ENCODE measurements at places on chromosomes 4 and X. TPM values are rescaled to one million over a fixed set of nuclear protein-coding genes. Genes with fewer than 3 reads are reported as not detected.

DCAF8L2 gene
- total RNA-seq = not detected

FGFBP2 gene
- total RNA-seq = not detected

CLNK gene
- not detected for total RNA-seq

LIMCH1 gene
- 0.29 TPM for total RNA-seq

NALF2 gene
- not detected for total RNA-seq

NAP1L2 gene
- total RNA-seq = not detected

GRCh38 chr4:7206385-7206784 lies 14.0 kb downstream of the SORCS2 start:
- no peak for DNase-seq
- peak overlapping the region; percentile 87 for H3K27ac ChIP-seq
- H3K4me1 ChIP-seq = peaks cover 42% of the 10 kb centered on the region
- no peaks in the 10 kb centered on the region for H3K36me3 ChIP-seq
- H3K4me3 ChIP-seq = no peak overlapping the region

GRCh38 chrX:112759512-112759911 lies 79.8 kb upstream of the LHFPL1 start:
- DNase-seq = no peak
- peaks cover 3% of the 10 kb centered on the region for H3K27me3 ChIP-seq
- H3K4me3 ChIP-seq = no peak overlapping the region
- H3K27ac ChIP-seq = no peak overlapping the region

- H3K27me3 ChIP-seq = no peaks in the 10 kb centered on the region
- no peaks in the 10 kb centered on the region for H3K36me3 ChIP-seq
- no peak overlapping the region for H3K27ac ChIP-seq
- no peak for DNase-seq
Observed at GRCh38 chrX:132180929-132181328, 38.3 kb downstream of the RAP2C start.

- H3K27me3 ChIP-seq = no peaks in the 10 kb centered on the region
- H3K4me3 ChIP-seq = no peak overlapping the region
- H3K27ac ChIP-seq = no peak overlapping the region
- no peak for DNase-seq
- H3K36me3 ChIP-seq = no peaks in the 10 kb centered on the region
Observed at GRCh38 chr4:108355902-108356535, 187.3 kb upstream of the LEF1 start.

- no peaks in the 10 kb centered on the region for H3K27me3 ChIP-seq
- no peaks in the 10 kb centered on the region for H3K4me1 ChIP-seq
- H3K27ac ChIP-seq = no peak overlapping the region
- no peaks in the 10 kb centered on the region for H3K36me3 ChIP-seq
- H3K4me3 ChIP-seq = no peak overlapping the region
- DNase-seq = no peak
Observed at GRCh38 chr4:99670409-99671073, 12.9 kb upstream of the C4orf54 start.

DNA sequence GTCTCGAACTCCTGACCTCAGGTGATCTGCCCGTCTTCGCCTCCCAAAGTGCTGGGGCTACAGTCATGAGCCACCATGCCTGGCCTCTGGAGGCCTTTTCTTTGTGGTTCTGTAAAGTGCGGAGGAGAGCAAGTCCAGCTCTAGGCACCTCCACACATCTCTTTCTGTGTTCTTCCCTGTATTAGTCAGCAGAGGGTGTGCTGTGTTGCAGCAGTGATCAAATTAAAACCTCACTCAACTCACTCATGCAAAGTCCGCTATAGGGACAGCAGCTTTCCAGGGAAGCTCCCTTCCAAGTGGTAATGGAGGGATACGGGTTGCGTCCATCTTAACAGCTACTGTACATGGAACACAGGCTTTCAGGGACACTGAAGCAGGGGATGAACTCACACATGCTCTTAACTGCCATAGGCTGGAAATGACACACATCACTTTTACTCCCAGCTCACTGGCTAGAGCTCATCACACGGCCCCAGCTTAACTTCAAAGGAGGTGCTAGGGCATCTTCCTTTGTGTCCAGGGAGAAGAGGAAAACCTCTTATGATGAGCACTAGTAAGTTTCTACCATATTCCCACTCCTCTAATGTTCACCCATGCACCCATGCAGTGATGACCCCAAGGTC lies 36.0 kb upstream of the CCNG2 start:
- H3K27me3 ChIP-seq = peaks cover 51% of the 10 kb centered on the region
- no peak overlapping the region for H3K4me3 ChIP-seq
- DNase-seq = peak; percentile 51
- H3K4me1 ChIP-seq = no peaks in the 10 kb centered on the region

DNA sequence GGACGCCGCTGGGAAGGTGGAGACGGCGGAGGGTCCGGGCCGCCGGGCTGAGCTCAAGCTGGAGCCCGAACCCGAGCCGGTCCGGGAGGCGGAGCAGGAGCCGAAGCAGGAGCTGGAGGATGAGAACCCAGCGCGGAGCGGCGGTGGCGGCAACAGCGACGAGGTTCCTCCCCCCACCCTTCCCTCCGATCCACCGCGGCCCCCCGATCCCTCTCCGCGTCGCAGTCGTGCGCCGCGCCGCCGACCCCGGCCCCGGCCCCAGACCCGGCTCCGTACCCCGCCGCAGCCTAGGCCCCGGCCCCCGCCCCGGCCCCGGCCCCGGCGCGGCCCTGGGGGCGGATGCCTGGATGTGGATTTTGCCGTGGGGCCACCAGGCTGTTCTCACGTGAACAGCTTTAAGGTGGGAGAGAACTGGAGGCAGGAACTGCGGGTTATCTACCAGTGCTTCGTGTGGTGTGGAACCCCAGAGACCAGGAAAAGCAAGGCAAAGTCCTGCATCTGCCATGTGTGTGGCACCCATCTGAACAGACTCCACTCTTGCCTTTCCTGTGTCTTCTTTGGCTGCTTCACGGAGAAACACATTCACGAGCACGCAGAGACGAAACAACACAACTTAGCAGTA lies 483 bp downstream of the USP27X start:
- peaks cover 2% of the 10 kb centered on the region for H3K36me3 ChIP-seq
- H3K4me1 ChIP-seq = peaks cover 8% of the 10 kb centered on the region
- no peak overlapping the region for H3K27ac ChIP-seq
- DNase-seq = no peak
- no peaks in the 10 kb centered on the region for H3K27me3 ChIP-seq

- no peak overlapping the region for H3K27ac ChIP-seq
- DNase-seq = no peak
- no peaks in the 10 kb centered on the region for H3K4me1 ChIP-seq
- H3K4me3 ChIP-seq = no peak overlapping the region
- no peaks in the 10 kb centered on the region for H3K36me3 ChIP-seq
Observed at GRCh38 chrX:47384502-47384901, 14.1 kb downstream of the ZNF157 start.

DNA sequence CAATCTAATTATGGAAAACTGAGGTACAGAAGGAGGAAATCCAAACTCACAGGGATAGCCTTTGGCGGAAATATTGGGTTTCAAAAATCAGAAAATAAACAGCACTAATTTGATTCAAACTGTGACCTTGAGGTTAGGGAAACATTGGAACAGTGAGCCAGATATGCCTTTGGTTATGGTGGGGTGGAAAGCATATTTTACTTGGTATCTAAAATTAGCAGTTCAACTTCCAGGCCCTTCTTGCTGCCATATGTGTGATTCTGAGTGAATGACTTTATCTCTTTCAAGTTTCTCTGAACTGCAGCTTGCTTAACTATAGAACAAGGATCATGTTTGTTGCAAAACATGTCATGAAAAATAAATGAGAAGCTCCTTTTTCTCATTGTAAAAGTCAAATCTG lies 240.9 kb upstream of the VEGFC start:
- no peaks in the 10 kb centered on the region for H3K4me1 ChIP-seq
- H3K4me3 ChIP-seq = no peak overlapping the region
- H3K36me3 ChIP-seq = no peaks in the 10 kb centered on the region
- no peak for DNase-seq
- H3K27ac ChIP-seq = no peak overlapping the region
- H3K27me3 ChIP-seq = no peaks in the 10 kb centered on the region

DNA sequence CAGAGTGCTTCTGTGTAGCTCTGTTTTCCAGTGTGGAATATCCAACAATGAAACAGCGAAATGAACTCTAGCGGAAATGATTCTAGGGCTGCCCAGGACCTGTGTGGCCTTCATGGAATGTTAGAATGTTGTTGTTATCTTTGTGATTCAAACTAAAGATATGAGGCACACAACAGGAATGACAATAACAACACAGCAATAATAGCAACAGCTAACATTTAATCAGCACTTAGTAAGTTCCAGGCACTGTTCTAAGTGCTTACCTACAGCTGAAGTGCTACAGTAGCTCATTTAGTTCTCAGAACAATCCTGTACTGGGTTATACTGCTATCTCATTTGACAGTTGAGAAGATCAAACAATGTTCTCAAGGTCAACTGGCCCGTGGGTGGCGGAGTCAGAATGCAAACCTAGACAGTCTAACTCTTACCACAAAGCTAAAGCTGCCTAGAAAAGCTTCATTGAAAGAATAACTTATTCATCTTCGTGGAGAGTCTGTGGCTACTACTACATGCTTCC lies 63.7 kb downstream of the MAML3 start:
- peaks cover 53% of the 10 kb centered on the region for H3K4me1 ChIP-seq
- H3K36me3 ChIP-seq = no peaks in the 10 kb centered on the region
- H3K27me3 ChIP-seq = no peaks in the 10 kb centered on the region
- H3K4me3 ChIP-seq = no peak overlapping the region
- no peak overlapping the region for H3K27ac ChIP-seq

Measured in osteocyte (in vitro differentiated cells).